Small intestine (tissue), 16 donors: ENCODE measurements at places on chromosomes 3 and 15. TPM values are rescaled to one million over a fixed set of nuclear protein-coding genes. Genes with fewer than 3 reads are reported as not detected.

Gene FILIP1L
- 17.6 TPM for polyA plus RNA-seq

Gene MEIS2
- polyA plus RNA-seq: 11.8 TPM

Gene APOD
- polyA plus RNA-seq: 9.4 TPM

Gene MKRN2OS
- polyA plus RNA-seq: 7.6 TPM

Gene PRSS50
- polyA plus RNA-seq: not detected

Gene RARB
- 1.3 TPM for polyA plus RNA-seq

Gene TEX9
- polyA plus RNA-seq: 7.3 TPM

Gene ARPP21
- polyA plus RNA-seq: not detected

Gene SMCO1
- polyA plus RNA-seq: not detected

Gene METTL6
- 9.0 TPM for polyA plus RNA-seq

Gene TMCC1
- polyA plus RNA-seq: 5.4 TPM

Gene ADIPOQ
- polyA plus RNA-seq: 0.22 TPM

Gene TEX264
- 68.4 TPM for polyA plus RNA-seq

Gene XYLB
- polyA plus RNA-seq: 6.9 TPM

Gene GPR27
- polyA plus RNA-seq: not detected

Gene CHRD
- polyA plus RNA-seq: 3.8 TPM

Gene C3orf62
- polyA plus RNA-seq: 4.5 TPM

Gene TP63
- polyA plus RNA-seq: under 0.01 TPM

Gene PKM
- 254 TPM for polyA plus RNA-seq
